Breast epithelium (tissue), 4 donors: ENCODE measurements at places on chromosomes 13 and 19. TPM values are rescaled to one million over a fixed set of nuclear protein-coding genes. Genes with fewer than 3 reads are reported as not detected.

FAM83E gene
- total RNA-seq, result 3.3 TPM

ATP4B gene
- not detected for total RNA-seq

DOCK6 gene
- total RNA-seq, result 49.6 TPM

DNA sequence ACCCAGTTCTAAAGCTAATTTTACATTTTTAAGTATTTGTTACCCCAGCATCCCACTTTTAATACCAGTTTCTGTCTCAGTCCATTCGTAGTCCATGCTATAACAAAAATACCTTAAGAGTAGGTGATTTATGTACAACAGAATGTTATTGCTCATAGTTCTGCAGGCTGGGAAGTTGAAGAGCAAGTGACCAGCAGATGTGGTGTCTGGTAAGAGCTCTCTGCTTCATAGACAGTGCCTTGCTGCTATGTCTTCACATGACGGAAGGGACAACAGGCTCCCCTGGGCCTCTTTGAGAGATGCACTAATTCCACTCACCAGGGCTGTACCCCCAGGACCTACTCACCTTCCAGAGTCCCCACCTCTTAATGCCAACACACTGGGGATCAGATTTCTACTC, 96.6 kb downstream of the COL4A2 start:
- DNase-seq, result no peak

C5AR1 gene
- total RNA-seq, result 10.8 TPM
